ENCODE measurements at places on chromosomes 4 and X.

GRCh38 chrX:107117993-107118321, 665 bp downstream of the RBM41 start:
- no peak for DNase-seq

GRCh38 chrX:44152852-44153251, 179.7 kb upstream of the NDP start:
- no peak for DNase-seq

- DNase-seq: no peak
These were observed 109.6 kb downstream of the IL15 start for GRCh38 chr4:141746026-141746425.

DNA sequence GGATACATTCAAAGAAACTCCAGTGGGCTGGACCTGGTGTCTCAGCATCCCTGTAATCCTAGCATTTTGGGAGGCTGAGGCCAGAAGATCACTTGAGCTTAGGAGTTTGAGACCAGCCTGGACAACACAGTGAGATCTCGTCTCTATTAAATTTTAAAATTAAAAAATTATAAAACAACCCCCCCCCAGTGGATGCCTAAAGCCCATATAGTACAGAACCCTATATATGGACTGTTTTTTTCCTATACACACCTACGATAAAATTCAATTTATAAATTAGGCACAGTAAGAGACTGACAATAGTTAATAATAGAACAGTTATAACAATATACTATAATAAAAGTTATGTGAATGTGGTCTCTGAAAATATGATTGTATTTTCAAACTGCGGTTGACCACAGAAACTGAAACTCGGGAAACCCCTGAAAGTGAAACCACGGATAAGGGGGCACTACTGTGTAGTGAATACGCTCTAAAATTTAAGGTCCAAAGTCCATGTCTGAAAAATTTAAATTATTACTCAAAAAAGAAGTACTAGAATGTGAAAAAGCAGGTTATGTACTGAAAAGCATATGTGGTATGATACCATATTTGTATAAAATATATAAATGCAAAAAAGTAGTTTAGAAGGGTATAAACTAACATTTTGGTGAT, 2.0 kb downstream of the SMIM14 start:
- DNase-seq: peak; percentile 14

DNA sequence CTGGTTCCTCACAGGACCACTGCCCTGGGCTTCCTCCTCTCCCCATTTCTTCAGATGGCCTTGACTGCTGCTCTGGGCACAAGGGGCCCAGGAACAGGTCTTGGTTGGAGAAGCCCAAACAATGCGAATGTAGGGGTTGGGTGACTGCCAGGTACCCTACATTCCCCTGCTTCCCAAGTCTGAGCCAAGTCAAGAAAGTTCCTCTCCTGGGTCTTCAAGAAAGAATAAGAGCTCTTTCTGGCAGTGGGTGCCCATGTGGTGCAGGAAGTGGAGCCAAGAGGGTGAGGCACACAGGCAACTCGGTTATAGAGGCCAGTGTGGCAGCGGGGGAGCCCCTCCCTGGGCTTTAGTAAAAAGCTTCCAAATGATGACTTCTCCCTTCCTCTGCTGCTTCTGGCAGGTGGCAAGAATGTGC, 2.7 kb downstream of the SLC34A2 start:
- DNase-seq: no peak

DNA sequence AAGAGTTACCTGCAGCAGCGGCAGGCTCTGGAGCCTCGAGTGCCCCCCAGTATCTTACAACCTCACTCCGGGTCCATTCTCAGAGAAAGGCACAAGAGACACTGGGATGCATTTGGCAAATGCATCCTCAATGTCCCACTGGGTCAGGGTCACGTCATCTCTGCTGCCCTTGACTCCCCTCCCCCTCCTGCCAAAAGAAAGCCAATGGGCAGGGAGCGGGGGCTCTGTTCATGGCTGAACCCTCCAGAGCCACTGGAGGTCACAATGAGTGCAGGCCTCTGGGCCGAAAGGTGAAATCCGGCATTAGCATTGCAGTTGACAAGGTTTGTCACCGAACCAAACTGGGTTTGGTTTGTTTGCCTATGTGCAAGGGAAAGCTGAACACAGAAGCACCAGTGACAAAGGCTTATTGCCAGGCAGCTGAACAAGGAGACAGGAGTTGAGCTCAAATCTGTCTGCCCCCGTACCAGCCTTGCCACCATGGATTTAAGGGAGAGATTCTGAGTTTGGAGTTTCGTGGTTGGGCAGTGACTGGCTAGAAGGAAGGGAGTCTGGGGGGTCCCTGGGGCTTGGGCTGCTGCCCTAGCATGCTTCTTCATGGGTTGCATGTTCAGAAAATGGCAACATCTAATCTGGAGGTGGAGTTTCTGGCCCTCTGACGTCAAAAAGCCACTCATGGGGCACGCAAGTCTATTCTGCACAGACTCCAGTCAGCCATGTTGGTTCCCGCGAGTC, 64.3 kb downstream of the HTRA3 start:
- DNase-seq: no peak

GRCh38 chr4:36288731-36289426, 7.5 kb downstream of the DTHD1 start:
- no peak for DNase-seq

DNA sequence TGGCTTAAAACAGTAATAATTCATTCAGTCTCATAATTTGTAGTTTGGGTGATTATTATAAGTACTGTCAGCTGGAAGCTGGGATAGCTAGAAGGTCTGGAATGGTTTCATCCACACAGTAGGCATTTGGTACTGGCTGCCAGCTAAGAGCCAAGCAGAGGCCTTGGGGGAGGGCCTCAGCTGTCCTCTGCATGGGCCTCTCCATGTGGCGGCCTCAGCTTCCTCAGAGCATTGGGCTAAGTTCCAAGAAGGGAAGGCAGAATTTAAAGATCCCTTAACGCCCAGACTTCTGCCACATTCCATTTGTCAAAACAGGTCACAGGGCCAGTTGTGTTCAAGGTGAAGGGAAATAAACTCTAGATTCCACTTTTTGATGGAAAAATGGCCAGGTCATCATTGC, 93.3 kb downstream of the NEUROG2 start:
- no peak for DNase-seq

DNA sequence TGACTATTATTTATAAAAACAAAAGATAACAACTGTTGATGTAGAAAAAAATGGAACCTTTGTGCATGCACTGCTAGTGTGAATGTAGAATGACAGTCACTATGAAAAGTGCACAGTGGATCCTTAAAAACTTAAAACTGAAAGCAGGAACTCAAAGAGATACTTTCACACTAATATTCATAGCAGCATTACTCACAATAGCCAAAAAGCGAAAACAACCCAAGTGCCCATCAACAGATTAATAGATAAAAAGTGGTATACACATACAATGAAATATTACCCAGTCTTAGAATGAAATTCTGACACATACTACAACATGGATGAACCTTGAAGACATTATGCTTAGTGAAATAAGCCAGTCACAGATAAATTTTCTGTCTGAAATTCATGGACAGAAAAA, 23.8 kb downstream of the CENPC start:
- DNase-seq: no peak

DNA sequence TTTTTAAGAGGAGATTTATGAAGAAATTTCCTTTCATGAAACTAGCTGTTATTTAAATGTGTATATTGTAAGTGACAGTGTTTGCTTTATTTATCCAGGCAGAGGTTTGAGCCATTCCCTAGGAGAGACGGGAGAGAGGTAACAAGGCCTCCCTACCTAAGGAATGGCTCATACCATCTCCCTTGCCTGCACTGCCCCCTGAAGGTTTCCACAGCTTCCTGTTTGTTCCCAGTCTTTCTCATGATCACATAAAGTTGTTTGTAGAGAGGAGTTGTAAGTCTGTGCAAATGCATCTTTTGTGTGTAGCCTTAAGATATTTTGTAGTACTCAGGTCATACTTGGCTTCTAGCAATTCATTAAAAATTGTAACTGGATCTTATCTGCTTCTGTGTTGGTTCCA, 1504.5 kb upstream of the PCDH10 start:
- no peak for DNase-seq

- DNase-seq: no peak
These were observed 4.0 kb upstream of the SLC49A3 start for GRCh38 chr4:692771-693554.
